Activated naive CD4-positive, alpha-beta T cell (primary cell): ENCODE measurements at places on chromosomes 3 and 15.
A peak's percentile ranks its signal among the peaks of the same experiment; 100 is the strongest.

DNA sequence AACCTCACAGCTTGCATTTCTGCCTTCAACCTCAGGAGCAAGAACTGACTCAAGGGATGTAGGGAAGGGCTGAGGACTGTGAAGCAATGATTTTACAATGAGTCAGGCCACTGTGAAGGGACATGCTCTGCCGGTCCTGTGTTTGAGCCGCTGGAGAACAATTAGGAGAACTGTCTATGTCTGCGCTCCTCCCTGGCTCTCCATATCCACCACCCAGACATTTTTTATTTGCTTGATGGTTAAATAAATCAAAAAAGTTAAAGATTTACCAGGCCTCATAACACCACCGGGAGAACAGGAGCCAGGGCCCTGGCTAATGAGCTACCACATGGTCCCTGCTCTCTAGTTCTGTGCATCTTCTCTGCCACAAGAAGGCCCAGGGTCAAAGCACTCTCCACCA is 29.6 kb downstream of the SEC61A1 start:
- DNase-seq: no peak

- no peak for DNase-seq
These were observed 2.4 kb downstream of the HTD2 start for GRCh38 chr3:58308728-58309127.

DNA sequence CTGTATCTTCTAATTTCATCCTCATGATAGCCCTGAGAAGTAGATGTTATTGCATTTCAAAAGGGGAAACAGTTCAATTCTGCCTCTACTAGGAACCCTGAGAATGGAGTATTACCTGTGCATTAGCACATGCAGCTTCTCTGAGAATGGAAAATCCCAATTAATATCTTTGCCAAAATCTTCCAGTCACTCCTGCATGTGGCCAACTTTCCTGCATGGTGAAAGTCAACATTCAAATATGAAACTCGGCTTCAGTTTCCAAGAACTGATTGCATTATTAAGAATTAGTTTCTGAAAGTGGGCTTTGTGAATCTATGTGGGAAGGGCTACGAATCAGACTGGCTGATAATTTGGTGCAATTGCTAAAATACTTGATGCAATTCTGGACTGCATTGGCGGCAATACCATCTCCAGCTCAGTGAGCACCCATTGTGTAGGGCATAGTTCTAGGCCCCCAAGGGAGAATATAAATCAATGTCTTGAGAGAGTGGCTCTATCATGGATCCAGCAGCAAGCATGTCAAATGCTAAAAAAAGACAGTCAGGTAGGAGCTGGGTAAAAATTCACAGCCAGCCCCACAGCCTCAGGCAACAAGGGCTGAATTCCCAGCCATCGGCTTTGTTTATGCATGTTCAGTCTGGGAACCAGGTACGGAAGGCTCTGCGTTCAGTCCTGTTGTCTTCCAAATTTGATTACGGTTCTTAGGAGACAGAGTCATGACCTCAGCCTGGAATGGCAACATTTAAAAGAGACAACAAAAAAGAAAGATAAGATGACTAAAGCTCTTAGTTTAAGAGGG is 18.8 kb upstream of the BCL6 start:
- no peak for DNase-seq

GRCh38 chr3:193942516-193943055 is 193.4 kb upstream of the HES1 start:
- DNase-seq: no peak

- no peak for DNase-seq
These were observed 273.8 kb upstream of the RGMA start for GRCh38 chr15:93362821-93363220.

DNA sequence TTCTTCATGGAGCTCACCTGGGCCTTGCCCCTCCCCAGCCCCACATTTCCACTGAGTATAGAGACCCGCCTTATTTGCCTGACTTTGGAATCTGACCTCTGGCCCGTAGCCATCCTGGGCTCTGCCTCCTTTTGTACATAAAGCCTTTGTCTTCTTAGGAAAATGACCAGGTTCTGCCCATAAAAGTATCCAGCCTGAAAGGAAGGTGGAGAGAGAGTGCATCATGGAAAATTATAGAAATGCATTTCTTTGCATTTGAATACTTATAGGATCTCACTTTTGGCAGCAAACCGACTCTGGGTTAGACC is 3.6 kb upstream of the SH2D7 start:
- DNase-seq: no peak

DNA sequence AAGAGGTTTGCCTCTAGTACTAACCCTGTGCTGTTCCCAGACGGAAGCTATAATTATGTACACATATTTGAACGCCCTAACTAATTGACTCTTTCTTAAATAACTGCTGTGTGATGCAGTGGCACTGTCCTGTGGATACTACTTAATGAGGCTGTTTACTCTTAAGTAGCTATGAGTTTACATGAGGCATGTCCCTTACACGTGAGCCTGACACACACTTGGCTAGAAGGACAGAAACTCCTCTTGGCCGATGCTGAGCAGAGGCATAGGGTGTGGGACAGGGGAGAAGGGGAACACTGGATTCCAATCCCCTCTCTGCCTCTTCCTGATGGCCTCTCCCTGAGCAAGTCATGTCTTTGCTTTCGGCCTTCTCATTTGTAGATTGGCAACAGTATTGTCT is 21.9 kb downstream of the EHD4 start:
- no peak for DNase-seq

GRCh38 chr3:175413926-175414325 is 554.8 kb downstream of the NAALADL2 start:
- no peak for DNase-seq

DNA sequence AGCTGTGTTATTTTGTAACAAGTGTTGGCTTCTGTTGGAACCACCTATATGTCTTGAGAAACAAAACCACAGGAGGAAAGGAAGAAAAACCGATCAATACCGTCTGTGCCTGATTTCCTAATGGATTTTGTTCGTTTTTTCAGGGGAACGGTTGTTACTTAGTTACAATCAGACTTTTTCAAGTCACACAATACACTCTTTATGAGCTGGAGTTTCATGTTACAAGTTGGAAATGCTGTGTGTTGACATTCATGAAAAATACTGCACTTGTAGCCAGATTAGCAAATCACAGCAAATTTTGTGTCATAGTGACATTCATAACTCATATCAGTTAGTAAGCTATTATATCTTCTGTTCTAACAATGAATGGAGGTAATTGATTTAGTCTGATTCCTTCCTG is 78.9 kb downstream of the SLTM start:
- no peak for DNase-seq

DNA sequence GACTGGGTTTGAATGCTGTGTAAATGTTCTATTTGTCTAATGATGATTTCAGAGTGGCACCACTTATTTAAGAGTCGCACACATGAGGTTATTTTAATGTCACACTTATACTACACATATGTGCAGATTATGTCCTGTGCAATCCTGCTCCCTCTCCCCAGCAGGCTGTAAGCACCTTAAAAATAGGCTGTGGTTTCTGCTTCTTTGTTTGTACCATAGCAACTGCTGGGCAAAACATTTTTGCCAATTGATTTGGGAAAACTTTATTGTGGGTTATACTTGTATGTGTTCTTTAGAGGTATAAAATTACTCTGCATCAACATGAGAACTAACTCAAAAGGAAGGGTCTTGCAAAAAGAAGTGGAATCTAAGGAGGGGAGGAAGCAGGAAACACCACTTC is 318.5 kb downstream of the NTRK3 start:
- no peak for DNase-seq

DNA sequence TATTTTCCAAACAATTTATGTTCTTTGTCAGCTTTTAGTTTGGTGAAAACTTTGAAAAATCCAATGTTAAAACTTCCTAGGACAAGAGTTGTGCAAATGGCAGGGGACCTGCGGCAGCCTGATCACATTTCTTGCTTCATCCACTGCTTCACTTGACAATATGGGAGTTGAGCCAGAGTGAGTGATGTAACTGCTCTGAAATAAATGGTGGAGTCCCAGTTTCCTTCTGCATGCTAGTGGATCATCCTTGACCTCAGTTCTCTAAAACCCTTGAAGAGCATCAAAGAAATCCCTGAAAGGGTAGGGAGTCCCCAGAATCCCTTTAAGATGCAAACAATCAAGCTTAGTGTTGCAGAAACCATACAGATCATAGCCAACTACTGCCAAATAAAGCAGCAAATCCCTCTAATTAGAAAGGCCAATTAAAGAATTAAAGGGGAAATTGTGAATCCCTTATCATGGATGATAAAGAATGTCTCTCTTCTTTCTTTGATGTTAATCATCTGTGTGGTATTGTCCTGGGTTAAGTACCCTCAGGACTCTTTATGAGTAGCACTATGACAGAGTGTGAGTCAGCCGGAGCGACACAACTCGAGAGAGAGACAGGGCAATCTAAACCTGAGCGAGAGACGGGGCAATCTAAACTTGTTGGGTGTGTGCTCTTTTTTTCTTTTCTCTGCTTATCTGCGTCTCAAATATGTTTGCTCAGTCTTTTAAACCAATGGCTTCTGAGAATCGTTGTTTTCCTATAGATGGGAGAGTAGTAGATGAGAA is 41.8 kb upstream of the GAP43 start:
- DNase-seq: no peak

DNA sequence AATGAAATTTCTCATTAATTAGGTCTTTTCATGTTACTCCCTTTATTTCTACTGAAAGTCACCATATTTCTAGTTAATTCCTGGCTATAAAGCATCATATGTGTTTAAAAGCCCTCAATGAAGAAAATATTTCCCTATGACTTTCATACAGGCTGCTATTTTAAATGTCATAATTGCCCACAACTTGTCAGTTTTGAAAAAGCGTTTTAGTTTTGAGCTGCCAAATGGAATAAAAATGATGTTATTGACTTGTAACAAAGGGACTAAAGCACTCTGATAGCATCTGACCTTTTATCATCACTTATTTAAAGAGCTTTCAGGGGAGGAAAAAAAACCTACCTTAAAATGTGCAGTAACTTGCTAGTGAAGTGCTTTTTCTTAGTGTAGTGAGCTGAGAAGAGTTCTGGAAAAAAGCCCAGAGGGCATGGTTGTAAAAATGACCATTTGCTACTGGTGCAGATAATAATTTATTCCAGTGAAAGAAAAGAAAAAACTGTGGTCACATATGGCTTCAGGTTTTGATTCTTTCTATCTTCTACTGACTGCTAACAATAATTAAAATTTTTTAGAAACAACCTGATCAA is 877.2 kb downstream of the CADM2 start:
- DNase-seq: no peak

- DNase-seq: no peak
These were observed 3.1 kb upstream of the DLL4 start for GRCh38 chr15:40925863-40926658.

- no peak for DNase-seq
These were observed 143.3 kb upstream of the GMNC start for GRCh38 chr3:191005790-191006189.

DNA sequence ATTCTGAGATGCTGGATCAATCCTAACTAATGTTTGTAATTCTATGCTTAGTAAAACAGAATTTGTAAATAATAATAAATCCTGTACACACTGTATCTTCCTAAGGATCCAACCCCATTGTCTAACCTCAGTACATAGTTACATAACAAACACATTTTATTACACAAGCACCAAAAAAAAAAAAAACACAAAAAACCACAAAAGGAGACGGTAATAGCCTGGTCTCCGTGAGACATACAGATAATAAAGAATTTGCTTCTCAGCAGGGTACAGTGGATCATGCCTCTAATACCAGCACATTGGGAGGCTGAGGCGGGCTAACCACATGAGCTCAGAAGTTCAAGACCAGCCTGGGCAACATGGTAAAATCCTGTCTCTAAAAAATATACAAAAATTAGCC is 558.7 kb downstream of the MAGI1 start:
- DNase-seq: no peak

GRCh38 chr3:28502397-28502937 is 153.8 kb upstream of the AZI2 start:
- DNase-seq: no peak

- no peak for DNase-seq
These were observed 408.5 kb downstream of the TBC1D5 start for GRCh38 chr3:17333893-17334292.

GRCh38 chr3:184874709-184875644 is 63.0 kb downstream of the VPS8 start:
- DNase-seq: no peak

- no peak for DNase-seq
These were observed 738.6 kb upstream of the NR2F2 start for GRCh38 chr15:95591886-95592285.

- no peak for DNase-seq
These were observed 11.7 kb downstream of the LNP1 start for GRCh38 chr3:100412912-100413590.

DNA sequence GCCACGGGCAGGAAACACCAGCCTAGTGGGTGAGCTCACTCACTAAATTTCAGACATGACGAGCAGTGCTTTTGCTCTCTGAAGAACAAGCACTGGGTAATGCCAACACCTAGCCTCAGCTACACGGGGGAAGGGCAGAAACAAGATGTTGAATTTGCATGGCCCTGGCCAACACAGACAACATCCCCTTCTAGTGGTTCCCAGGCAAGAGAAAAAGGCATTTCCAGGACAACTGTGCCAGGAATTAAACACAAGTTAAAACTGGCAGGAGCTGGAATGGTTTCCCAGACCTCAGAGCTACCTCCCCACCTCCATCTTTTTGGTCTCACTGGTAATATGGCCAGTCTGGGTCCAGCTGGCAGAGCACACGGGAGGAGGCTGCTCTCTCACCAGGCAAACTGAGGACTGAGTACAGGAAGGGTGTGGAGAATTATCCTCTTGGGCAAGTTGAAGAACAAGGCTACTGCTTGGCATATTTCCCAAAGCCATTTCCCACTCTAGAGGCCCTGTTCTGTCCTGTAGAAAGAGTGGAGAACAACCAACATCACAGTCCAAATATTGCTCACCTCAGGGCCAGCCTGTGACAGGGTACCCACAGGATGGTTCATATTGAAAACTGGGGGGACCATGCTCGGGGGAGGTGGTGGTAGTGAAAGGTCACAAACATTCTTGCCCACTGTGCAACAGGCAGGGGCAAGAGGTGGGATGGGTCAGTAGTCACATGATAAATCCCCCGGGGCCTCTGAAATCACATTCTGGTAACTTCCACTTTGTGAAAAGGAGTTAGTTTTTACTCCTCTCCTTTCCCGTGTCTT is 26.5 kb downstream of the TSPAN3 start:
- no peak for DNase-seq

GRCh38 chr3:194344012-194344411 is 7.1 kb downstream of the CPN2 start:
- peak; percentile 36 for DNase-seq

GRCh38 chr3:14288833-14289451 is 110.3 kb downstream of the LSM3 start:
- no peak for DNase-seq

DNA sequence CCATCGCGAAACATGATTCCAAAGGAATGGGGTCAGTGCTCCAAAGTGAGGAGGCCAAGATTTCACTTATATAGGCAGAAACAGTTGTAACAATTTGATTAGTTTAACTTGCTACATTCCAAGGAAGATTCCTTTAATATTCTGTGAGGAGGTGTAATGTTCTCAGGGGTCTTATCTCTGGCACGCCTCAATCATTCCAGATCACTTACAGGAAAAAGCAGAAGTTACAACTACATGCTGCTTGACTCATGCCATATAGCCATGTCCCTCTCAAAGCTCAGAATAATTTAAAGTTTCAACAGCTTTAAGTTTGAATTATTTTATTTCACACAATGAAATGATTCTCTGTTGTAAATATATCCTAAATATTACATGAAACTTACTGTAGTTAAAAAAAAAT is 3.5 kb upstream of the FYTTD1 start:
- no peak for DNase-seq
